ENCODE measurements at places on chromosomes 11 and 22.

DNA sequence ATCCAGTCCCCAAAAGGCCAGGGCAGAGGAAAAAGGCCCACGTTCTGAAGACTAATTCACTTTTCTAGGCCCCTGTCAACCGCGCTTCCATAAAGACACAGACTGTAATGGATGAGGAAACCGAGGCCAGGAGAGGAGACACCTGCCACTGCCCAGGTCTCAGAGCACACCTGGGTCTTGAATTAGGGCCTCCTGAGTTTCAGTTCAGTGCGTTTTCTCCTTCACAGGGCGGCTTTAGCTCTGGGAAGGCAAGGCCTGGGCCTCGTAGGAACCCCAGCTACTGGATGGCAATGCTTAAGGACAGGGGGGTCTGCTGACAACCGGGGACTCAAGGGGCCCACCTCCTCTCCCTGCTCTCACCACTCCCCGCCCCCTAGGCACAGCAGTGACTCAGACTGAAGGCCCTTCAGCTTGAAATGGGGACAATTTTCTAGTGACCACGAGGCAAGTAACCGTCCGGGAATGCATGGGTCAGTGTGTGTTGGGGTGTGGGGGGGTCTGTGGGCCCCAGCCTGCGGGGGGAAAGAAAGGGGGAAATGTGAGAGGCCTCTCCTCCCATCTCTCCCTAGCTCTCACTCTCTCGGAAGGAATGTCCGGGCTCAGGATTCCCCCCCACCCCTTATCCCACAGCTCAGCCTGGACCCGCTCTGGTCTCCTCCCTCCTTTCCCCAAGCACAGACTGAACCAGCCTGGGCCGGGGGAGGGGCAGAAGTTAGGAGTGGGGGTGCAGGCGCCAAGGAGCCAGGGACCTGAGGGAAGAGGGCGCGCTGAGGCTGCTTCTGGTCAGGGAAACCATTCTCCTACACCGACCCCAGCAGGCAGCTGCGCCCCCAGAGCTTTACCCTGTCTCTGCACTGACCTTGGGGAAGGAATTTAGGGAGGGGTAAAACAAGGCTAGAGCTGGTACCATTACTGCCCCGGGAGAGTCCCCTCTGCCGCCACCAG, 17.2 kb downstream of the CREB3L1 start:
- DNase-seq: no peak

DNA sequence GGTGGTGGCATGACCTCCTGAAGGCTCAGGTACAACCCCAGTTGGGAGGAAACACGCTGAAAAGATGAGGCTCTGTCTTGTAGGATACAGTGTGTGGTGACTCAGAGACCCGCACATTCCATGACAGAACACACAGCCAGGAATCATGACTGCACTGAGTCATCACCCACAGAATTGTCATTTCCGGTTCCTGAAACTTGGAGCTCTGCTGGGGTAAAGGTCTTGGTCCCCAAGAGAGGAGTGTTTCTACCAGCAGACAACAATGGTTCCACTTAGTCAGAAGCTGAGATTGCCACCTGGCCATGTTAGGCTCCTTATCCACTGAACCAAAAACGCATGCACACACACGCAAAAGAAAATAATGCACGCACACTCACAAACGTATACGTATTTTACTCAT, 31.5 kb upstream of the CYB5R3 start:
- DNase-seq: no peak

- DNase-seq: no peak
Measured at GRCh38 chr22:26045051-26045450, 124.2 kb upstream of the SEZ6L start.

DNA sequence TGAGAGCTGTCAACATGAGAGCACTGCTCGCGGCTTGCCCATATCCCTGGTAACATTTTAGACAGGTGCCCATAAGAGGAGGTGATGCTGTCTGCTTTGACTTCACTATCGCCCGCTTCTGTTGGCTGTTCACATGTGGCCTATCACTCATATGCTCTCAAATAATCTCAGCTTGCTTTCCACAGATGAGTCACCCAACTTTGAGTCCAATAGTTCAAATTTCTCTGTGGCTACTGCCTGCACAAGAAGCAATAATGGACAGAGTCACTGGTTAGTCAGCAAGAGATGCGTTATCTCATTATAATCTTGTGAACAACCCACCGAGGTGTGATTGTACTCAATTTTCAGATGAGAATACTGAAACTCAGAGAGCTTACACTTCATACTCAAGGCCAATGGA, 1714.1 kb downstream of the LRRC4C start:
- no peak for DNase-seq

DNA sequence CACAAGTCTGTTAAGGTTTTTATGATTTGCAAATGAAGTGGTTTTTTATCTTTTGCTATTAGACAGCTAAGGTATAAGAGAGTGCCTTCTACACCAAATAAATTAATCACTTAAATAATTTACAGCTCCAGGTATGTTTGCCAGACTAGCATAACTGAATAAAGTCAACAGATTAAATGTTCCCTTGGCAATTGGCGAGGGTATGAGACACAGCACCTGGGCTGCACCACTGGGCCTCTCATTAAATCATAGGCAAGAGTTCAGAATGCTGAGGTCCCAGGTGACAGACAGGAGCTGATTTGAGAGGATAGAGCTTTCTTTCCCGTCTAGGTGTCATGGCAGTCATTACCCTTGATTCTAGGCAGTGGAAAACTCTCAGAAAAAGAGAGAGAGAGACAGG, 62.6 kb upstream of the WT1 start:
- DNase-seq: no peak

- no peak for DNase-seq
Measured at GRCh38 chr11:46712874-46713576, 6.0 kb upstream of the F2 start.

DNA sequence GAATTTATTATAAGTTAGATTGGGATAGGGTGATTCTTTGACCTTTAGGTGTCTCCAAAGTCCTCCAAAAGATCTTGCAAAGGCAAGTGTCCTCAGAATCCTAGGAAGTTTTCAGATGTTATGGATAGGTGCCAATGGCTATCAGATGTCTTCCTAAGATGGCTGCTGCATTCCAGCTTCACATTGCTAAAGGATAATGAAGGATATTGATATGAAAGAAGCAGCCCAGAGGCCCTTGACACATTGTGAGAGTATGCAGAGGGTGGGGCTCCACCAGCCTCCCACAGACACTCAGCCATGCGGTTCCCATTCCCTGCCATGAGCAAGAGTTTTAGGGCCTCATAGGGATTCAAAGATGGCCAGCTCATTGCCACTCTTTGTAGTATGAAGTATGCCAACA, 22.3 kb upstream of the GLYATL2 start:
- DNase-seq: no peak

- no peak for DNase-seq
Measured at GRCh38 chr11:94302776-94303175, 1.6 kb upstream of the IZUMO1R start.

- no peak for DNase-seq
Measured at GRCh38 chr11:56151376-56151775, 8.7 kb downstream of the OR8K5 start.

DNA sequence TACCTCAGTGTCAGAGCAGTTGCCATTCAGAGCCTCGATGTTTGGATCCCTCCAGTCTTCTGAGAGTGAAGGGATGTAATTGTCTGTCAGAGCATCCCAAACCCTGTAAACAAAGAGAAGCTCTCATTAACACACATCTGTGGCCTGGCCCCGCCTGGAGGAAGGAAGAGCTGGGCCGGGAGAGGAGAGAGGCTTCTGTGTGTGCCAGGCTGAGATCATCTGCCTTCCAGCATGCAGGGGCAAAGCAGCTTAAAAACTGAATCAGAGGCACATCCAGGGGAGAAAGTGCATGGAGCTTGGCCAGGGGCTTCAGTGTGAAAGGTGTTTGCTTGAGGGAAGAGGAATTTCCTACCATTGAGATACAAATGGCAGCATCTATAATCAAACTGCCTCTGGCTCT, 14.5 kb downstream of the FEZ1 start:
- DNase-seq: no peak

DNA sequence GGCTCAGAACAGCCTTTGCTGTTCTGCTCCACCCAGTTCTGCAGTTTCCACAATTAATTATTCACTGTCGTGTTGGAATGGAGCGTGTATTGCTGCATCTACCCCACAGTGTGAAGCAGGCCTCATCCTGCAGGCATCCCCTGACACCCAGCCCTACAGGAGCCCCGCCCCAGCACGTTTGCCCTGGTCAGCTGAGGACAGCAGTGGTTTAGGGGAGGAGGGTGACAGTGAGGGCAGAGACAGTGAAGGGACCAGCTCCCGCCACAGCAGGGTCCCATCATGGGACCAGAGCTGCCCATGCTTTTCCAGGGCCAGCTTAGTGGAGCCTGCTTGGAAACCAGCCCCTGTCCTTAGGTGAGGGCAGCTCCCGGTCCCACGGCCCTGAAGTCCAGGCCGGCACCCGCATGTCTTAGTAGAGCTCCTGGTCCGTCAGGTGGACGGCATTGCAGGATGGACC, 273.0 kb downstream of the TBC1D22A start:
- no peak for DNase-seq
